ENCODE measurements at places on chromosomes 7 and 10.

DNA sequence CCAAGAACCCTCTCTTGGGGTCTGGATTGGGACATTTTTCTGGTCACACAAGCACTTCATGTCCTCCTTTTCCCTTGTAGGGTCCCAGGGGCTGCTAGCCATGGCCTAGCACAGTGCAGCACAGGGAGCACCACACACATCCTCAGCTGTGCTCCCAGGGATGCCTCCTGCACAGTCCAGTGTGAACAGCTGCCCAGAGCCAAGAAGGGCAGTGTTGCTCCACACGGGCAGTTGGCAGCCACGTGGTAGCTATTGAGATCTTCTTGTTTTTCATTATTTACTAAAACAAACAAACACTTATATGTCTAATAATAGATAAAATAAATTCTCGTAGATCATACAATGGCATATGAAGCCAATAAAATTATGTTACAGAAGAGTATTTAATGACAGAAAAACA lies 13.9 kb upstream of the LANCL2 start:
- DNase-seq: no peak

- no peak for DNase-seq
Measured at GRCh38 chr10:44818041-44818649, 93.0 kb upstream of the TMEM72 start.

GRCh38 chr10:22927166-22927565 lies 687 bp upstream of the ARMC3 start:
- DNase-seq: no peak

DNA sequence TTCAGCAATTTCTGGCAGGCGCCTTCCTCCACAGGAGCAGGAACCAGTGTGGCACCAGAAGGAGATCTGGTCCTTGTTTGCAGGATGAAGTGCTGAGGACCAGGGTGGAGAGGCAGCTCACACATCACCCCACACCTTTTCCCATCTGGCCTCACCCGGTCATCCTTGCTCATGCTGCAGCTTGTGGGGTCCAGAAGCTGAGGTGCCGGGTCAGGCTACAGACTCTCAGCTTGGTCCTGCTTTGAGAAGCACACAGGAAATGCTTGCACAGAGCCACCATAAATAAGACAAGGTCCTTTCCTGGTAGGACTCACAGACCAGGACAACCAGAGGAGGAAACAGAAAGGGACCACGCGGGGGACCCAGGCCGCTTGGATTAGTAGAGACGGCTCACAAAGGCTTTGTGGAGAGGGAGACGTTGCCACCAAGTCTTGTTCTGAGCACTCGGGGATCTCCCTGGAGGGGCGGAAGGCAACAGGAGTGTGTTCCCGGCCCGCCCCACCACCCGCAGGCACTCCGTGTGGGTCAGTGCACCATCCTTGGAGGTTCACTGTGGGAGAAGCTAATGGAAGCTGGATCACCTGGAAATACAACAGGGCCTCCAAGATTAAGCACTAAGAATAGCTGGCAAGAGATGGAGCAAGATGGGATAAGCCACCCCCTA lies 29.6 kb upstream of the EN2 start:
- no peak for DNase-seq

GRCh38 chr10:6707352-6707751 lies 127.3 kb upstream of the PRKCQ start:
- no peak for DNase-seq

DNA sequence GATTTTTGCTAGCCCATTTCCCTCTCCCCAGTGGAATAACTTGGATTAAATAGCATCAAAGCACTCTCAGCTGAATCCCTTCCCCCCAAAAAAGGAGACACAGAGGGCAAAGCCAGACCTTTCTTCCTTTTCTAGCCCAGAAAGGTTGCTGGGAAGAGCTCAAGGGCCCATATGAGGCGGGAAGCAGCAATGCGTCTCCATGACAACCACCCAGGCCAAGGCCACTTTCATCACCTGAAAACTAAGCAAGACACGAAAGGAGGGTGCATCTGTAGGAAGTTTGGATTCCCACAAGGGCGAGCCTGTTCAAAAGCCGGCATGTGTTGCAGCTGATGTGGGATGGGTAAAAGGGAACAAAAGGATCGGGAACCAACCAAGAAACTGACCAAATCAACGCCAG lies 229.1 kb downstream of the PLXNA4 start:
- no peak for DNase-seq

GRCh38 chr7:74093671-74094223 lies 10.1 kb downstream of the LIMK1 start:
- DNase-seq: no peak

DNA sequence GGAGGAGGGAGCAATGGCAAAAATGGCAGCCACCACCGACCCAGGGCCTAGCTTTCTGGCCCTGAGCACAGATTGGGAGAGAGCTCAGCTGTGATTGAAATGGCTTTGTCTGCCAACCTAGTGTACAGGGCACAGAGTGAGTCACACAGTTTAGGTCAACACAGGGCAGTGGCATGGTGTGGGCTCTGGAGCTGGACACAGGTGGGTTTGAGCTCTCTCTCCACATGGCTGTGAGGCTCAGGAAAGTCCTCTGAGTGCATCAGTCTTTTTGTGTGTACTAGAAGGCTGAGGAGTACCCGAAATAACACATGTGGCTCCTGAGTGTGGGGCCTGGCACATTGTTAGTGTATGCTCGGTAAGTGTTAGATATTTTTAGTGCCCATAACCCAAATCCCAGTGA lies 60.2 kb upstream of the LOXL4 start:
- no peak for DNase-seq

- no peak for DNase-seq
Measured at GRCh38 chr7:157525491-157525915, 188.7 kb downstream of the DNAJB6 start.

DNA sequence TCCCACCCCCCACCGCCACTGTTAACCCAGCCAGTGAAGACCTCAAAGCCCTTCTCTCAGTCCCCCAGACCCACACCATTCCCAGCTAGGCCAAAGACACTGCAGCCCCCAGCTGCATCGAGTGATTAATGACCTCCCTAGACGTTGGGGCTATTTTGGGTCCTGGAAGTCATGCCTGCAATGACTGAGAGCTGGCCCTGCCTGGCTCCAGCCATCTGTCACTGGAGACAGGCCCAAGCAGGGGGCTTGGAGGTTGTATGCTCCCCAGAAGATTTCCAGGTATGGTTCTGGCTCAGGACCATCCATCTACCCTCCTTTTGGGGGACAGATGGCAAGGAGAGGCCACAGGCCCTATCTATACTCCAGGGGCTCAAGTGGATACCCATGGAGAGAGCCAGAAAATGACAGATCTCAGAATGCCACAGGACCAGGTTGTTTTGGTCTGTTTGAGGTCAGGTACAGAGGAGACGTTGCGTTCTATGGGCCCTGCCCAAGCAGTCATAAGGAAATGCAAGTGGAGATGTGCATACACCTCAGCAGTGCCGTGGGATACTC lies 5.1 kb downstream of the KCNIP2 start:
- DNase-seq: no peak

GRCh38 chr10:95308389-95309302 lies 17.8 kb upstream of the PDLIM1 start:
- DNase-seq: no peak

DNA sequence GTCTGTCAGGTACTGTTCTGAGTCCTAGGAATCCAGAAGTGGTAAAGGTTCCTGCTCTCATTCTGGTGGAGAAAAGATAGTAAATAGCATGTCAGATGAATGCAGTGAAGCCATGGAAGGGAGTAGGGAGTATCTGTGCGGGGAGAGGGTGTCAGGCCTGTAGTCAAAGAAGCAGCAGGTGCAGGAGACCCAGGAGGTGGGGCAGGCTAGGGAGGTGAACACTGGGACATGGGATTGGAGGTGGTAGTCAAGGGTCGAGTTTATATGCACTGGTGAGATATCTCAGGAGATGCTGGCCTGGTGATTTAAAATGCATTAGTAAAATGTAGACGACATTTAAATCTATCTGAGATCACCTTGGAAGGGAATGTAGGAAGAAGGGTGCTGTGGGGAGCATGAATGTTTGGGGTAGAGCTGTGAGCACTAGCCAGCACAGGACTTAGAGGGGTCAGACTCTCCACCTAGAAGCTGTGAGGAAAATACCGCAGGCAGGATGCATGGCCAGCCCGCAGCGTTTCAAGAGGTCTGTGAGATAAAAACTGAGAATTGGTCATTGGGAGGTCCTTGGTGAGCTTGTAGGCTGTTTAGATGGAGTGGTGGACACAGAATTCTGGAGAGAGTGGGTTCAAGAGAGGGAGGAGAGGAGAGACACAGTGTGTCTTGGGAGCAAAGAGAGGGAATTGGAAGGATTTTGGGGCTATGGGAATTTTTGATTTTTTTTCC lies 6.8 kb downstream of the GTPBP4 start:
- DNase-seq: no peak

All from stimulated activated CD4-positive, alpha-beta T cell treated with anti-CD3 and anti-CD28 coated beads, Interleukin-1b, Interleukin-23, amount 100 ng/mL, for 1 hour (primary cell).